ENCODE measurements at places on chromosomes 11 and 22.

DNA sequence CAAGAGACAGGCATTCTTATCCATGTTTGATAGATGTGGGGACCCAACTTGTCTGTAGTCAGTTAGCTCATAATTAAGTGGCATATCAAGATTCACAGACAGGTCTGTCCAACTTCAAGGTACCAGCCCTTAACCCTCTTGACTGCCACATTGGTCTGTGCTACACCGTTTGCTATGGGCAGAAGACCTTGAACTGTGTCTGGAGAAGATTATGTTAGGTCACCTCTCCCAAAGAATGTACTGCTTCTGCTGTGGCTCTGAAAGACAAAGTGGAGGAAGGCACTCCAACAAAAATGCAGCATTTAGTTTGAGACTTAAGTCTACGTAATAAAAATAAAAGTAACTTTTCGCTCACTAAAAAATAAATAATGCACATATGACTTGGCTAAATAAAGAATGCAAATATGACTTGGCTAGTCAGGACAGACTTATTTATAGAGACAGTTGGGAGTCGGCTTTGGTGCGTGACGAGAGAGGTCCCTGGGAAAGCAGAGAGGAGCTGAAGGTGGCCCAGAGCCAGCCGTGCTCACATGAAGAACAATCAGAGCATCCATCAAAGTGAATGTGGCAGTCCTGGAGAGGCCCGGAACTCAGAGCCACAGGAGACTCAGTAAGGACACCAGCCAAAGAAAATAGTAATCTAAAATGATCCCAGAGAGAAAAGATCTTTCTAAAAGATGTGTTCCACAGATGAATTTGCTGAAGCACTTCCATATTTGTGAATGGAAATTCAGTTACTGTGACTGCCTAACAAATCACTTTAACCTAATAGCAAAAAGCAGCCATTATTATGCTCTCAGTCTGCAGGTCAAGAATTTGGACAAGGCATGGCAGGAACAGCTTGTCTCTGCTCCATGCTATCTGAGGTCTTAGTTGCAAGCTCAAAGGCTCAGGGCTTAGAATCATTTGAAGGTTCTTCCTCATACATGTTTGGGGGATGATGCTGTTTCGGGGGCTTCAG, 35.0 kb downstream of the CWC15 start:
- no peak for DNase-seq

DNA sequence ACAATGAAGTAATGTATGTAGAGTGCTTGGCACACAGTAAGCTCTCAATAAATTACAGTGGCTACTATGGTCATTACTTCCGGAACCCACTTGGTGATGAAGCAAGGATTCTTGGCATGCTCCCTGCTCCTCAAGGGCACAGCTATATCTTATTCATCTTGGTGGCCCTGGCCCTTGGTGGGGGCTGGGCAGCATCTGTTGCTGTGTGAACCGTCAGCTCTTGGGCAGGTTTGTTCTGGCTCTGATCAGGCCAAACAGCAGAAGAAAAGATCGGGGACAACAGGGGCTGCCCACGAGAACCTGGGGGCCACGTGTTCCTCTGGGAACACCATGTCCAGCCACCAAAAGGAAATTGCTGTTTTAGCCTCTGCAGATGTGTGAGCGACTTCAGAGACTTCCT, 136.9 kb upstream of the SYT13 start:
- no peak for DNase-seq

DNA sequence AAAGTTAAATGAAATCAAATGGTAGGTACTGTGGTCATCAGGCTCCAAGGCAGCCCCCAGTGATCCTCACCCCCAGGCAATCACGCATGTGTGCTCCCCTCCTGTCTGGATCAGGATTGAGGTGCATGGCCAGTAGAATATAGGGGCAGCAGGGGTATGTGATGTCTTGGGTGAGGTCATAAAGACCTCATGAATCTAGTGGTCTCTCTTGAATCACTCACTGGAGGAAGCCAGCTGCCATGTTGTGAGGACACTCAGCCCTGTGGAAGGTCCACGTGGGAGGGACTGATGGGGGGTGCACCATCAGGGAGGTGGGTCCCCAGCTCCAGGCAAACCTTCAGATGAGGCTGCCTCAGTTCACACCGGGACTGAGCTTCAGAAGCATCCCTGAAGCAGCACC, 6.8 kb upstream of the IL17REL start:
- DNase-seq: no peak

DNA sequence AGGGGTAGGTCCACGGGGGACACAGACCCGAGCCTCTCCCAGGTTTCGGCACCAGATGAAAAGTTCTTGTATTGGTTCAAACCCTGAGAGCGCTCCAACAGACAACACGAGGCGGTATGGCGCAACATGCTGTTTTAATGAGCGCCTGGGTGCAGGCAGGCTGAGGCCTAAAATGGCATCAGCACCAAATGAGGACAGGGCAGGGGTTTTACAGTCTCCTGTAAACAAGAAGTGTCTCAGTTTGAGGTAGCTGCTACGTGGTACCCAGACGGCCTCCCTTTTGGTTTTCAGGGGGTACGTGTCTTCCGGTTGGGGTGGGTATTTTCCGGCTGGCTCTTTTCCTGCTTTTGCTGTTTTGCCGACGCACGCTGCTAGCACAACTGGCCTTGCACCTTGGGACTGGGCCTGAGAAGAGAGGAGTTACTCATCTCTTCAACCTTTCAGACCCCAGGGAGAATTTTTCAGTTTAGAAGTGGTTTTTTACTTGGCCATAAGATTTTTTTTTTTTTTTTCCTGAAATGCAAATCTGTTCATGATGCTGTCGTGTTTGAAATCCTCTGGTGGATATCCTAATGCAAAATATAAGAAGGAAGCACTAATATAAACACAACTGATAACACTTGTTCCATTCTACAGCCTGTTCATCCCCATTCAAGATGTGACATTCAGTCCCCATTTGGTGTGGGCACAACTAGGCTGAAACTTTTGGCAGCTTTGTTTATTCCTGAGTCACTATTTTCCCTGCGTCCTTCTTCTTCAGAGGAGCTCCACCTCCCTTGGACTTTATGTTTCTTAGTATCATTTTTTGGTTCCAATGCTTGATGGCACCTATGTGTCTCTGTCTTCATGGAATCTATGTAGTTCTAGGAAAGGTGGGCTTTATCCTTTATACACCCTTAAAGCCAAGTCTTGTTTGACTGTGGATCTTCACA, 6.5 kb downstream of the PPFIBP2 start:
- DNase-seq: no peak

GRCh38 chr11:16846305-16846704, 107.9 kb downstream of the C11orf58 start:
- no peak for DNase-seq

DNA sequence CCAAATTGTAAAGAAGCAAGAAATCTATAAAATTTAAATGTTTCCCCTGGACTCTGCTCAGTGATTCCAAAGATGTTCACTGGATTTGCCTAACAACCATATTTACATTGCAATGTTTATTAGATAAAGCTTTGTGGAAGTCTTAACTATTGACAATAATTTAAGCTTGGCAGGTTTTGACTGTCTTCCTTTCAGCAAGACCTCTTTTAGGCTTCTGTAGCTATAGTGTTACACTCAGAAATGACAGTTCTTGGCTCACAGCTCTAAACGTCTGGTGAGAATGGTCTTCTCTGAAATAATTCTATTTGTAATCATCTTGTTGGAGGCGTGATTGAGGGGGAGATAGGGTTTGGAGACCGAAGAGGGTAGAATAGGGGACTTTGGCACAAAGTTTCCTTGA, 44.8 kb upstream of the CRTAM start:
- no peak for DNase-seq

DNA sequence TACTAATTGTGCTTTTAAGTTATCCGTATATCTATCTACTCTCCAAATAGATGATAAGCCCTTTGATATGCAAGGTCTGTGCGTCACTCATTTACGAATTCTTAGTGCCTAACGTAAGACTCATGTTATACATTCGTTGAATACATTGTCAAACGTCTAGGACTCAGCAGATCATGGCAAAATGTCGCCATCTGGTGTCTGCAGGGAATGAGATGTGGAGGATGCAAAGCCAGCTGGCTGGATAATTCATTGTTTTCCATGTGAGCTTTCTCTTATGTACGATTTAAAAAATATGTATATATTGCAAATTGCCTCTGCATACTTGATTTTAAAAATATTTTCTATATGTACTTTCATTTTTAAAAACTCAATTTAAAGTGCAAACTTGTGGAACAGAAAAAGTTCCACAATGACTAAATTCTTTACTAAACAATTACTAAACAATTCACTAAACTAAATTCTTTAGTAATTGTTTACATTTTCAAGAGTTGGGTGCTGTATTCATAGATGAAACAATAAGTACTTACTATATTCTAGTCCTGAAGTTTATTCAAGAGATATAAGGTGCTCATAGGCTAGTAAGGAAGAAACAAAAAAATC, 33.8 kb downstream of the ZNF202 start:
- peak; percentile 83 for DNase-seq

- DNase-seq: no peak
These were observed 44.9 kb upstream of the WNT11 start for GRCh38 chr11:76251226-76251575.

GRCh38 chr11:107819361-107820014, 39.1 kb downstream of the SLC35F2 start:
- no peak for DNase-seq

DNA sequence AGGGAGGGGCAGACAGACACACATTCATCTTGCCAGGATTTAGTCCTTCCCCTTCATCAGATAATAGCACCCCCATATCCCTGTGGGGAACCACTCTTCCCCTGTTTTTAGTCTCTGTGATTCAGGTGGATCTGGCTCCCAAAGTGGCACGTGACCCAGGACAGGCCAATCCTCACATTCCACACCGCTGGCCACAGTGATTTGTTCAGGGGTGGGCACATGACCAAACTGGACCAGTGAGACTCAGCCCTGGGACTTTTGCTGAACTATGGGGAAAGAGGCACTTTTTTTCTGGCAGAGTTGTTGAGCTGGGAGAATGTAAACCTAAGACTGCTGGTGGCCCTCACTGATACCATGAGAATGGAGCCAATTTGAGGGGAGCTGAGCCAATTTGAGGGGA, 19.1 kb upstream of the KCNJ11 start:
- DNase-seq: no peak

DNA sequence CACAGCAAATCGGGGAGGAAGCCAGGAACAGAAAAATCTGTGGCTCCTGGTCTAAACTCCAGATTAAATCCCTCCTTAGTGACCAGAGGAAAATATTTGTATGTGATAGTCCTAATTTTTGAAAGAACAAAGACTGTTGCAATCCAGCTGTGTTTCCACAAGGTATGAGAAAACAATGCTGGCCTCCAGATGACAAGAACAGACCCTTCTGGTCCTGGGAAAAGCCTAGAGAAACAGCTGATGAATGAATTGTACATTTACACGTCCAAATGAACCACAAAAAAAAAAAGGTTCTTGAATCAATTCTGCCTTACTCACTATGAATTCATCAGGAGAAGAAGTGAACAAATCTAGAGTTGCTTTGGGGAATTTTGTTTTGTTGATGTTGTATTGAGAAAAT, 63.7 kb downstream of the ETS1 start:
- no peak for DNase-seq

DNA sequence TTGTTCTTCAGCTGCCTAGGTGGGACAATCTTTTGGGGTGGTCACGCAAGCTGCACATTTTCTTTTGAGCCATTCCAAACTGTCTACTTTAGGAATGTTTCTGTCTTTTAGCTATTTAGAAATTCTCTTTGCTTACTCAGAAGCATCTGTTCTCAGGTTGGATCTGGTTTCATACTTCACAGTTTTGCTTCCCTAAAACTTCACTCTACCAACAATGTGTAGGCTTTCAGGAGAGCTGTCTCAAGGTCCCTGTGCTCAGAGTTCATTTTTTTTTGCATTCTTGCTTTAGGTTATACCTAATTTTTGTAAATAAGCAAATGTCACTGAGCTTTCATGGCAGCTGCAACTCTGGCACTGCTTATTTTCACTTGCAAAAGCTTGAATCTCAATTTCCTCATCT, 36.7 kb downstream of the CCDC90B start:
- DNase-seq: no peak

- no peak for DNase-seq
These were observed 46.2 kb downstream of the FAM168A start for GRCh38 chr11:73551677-73552076.

DNA sequence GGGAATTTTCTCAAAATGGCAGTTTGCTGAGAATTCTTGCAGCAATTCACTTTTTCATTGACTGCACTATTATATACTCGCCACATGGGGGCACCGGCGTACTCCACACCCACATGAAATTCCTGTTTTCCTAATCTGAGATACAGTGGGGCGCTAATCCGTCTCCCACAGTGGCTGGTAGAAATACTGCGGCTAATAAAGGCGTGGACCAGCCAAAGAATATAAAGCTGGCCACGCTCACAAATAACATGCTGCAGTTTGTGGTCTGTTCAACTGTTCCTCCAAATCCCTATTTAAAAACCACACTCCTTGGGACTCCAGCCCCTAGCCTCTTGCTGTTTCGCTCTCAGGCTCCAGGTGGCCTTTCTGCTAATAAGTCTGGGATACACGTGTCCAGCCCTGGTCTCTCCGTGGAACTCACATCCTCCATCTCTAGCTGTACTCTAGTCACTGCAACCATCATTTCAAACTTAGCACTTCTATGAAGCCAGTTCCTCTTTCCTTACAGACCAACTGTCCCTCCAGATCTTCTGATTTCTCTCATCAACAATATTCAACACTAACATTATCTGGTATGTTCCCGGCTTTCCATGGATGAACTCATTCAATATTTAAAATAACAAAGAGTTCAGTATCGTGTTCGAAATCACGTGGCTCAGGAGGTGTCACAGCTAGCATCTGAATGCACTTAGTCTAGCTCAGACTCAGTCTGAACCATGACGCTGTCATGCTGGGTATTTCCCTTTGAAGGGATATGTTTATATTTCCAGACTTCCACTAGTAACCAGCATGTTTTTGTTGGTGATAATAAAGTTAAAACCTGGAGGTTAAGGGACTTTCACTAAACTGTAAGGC, 22.0 kb downstream of the TBRG1 start:
- DNase-seq: peak; percentile 86

GRCh38 chr11:134994431-134994830, 582.4 kb upstream of the B3GAT1 start:
- DNase-seq: no peak

- DNase-seq: no peak
These were observed 41.9 kb downstream of the MORC2 start for GRCh38 chr22:30926706-30927105.

DNA sequence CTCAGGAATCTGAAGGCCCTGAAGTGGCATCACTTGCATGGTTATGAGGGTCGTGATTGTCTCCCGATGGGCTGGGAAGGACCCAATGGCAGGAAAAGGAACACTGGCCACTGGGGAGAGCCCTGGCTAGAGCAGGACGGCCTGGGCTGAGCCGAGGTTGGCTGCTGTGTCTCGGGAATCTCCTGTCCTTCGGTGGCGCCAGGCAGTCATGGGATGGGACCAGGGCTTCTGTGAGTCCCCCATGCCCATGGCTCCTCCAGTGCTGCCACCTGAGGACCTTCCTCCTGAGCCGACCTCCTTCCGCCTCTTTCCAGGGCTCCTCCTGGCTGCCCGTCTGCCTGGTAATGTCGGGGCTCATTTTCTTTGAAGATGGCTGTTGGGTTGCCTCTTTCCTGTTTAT, 1394.0 kb downstream of the BRD1 start:
- DNase-seq: no peak

DNA sequence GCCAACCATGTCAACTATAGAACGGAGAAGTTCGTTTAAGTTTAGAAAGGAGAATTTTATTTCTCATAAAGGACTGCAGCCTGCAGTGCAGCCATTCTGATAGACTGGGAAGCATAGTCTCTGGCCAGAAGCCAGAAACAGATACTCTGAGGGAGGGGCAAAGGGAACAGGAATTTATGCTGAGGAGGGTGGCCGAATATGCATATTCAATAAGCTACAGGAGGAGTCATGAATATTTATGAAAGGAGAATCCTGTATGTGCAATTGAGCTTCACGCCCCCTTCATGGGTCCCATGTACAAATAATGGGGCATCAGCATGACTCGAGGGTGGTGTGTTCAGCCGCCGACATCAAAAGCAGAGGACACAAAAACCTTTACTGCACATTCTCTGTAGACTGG, 199.9 kb downstream of the CWF19L2 start:
- DNase-seq: no peak

Data from HT-29 (cell line).